Stimulated activated CD4-positive, alpha-beta T cell treated with anti-CD3 and anti-CD28 coated beads, Interleukin-1b, Interleukin-23, amount 100 ng/mL, for 1 hour (primary cell): ENCODE measurements at places on chromosomes 1 and 21.

- DNase-seq, result no peak
Observed at GRCh38 chr1:15033264-15033663, 120.3 kb upstream of the TMEM51 start.

GRCh38 chr1:179229214-179230140, at the start of gene ABL2:
ABL2 (minus strand) TSS chr1:179229677; CDS start chr1:179229397, 280 bp downstream.
- peak; percentile 41 for DNase-seq

DNA sequence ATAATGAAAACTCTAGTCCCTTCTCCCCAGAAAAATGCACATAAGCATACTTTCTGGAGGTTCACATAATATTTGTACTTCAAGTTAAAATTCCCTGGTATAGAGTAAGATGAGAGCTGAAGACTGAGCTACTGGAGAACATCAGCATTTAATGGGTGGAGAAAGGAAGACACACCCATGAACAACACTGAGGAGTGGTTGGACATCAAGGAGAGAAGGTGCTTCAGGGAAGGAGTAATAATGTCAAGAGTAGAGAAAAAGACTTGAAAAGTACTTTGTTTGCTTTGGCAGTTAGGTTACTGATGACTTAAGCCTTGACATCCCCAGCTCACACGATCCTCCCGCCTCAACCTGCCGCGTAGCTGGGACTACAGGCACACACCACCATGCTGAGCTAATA, 21.9 kb downstream of the PEA15 start:
- no peak for DNase-seq

DNA sequence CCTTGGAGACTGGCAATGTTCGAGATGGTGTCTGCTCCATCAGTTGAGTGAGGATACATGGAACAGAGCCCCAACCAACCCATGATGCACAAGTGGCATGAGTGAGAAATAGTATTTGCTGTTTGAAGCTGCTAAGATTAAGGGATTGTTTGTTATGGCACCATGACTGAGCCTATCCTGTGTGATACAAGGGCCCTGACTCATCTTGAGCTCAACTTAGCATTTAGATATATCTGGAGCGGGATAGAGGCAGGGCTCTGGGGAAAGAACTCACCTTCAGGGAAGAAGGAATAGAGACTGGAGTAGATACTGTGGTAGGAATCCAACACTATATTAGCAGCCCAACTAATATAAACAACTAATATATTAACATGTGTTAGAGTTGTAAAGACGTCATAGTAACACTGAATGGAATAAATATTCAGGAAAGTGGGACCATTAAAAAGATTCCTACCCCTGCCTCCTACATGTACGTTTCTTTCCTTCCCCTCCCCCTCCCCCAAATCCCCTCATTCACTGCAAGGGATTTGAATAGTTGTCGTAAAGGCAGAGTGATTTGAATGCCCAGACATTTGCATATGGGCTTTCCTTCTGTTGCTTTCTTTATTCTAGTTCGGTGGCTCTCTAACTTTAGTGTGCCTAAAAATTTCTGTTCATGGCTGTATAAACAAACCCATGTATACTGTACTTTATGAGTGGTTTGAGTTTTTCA, 106.6 kb upstream of the POU3F1 start:
- no peak for DNase-seq

- no peak for DNase-seq
Observed at GRCh38 chr1:214840356-214840755, 237.4 kb downstream of the CENPF start.

GRCh38 chr1:209364716-209365115, 218.8 kb upstream of the CAMK1G start:
- DNase-seq, result no peak

DNA sequence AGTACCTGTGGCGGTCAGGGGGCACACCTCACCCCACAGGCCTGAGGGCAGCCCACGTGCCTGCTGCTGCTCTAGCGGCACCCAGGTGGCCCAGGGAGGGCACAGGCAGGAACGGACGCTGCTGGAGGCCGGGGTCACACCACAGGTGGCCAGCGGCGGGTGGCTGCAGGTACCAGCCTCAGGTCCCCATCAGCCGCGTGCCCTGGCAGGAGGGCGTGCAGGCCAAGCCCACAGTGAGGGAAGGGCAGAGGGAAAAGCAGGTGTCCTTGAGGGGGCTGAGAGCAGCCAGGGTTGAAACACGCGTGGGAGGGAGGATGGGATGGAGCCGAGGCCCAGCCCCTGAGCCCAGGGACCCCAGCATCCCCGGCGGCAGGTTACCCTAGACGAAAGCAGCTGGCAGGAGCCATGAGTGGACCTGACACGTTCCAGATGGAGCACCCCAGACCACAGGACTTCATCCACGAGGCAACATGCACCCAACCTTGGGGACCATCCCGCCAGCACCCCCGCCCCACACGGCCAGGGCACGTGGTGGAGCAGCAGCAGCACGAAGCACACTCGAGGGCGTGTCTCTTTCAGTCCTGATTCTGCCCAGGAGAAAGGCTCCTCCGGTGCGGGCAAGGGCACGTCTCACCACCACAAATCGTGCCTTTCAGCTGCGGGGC, 3.7 kb downstream of the SLC19A1 start:
- no peak for DNase-seq

- DNase-seq, result no peak
Observed at GRCh38 chr1:28517649-28517999, 11.8 kb downstream of the RCC1 start.

GRCh38 chr1:27132624-27133023, 22.3 kb downstream of the SLC9A1 start:
- DNase-seq, result no peak

DNA sequence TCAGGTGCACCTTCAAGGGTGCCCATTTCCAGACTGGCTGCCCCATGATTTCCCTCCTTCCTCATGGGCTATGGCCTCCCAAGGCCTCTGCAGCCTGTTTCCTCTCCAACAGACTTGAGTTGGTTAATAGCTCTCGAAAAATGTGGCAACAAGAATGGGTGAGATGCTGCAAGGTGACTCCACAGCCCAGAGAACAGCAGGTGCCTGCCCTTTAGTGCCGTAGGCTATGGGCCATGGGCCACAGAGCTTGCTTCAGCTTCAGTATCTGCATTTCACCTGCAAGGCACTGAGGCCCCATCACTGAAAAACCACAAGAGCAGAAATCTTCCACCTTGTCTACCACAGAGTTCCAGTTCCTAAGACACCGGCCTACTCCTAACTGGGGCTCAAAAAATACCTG, 122.0 kb downstream of the ETS2 start:
- DNase-seq, result no peak

- DNase-seq, result no peak
Observed at GRCh38 chr1:232398823-232399222, 231.1 kb downstream of the SIPA1L2 start.

GRCh38 chr1:59071876-59072582, 224.9 kb upstream of the FGGY start:
- no peak for DNase-seq

GRCh38 chr1:22803833-22804232, 93.2 kb downstream of the EPHB2 start:
- DNase-seq, result no peak

- no peak for DNase-seq
Observed at GRCh38 chr1:55773211-55773940, 558.2 kb upstream of the USP24 start.

DNA sequence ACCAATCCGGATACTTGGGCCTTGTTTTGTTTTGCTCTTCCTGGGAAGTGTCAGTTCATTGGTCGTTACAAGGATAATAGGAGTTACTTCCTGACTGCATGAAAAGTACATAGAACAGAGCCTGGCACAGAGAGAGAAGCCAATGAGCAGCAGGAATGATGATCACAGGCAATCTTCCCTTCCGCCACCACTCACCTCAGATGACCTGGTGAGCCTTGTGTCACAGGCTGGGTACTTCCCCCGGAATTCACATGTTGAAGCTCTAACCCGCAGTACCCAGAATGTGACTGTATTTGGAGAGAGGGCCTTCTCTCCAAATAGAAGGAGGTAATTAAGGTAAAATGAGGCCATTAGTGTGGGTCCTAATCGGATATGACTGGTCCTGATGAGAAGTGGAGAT, 18.8 kb upstream of the GPR137B start:
- no peak for DNase-seq

- no peak for DNase-seq
Observed at GRCh38 chr1:48930011-48930410, 153.3 kb upstream of the BEND5 start.

GRCh38 chr1:6272868-6273267, 12.0 kb upstream of the GPR153 start:
- no peak for DNase-seq

- no peak for DNase-seq
Observed at GRCh38 chr1:182575540-182576149, 13.4 kb downstream of the RNASEL start.

GRCh38 chr1:157198619-157199420, 60.6 kb upstream of the ETV3 start:
- no peak for DNase-seq

DNA sequence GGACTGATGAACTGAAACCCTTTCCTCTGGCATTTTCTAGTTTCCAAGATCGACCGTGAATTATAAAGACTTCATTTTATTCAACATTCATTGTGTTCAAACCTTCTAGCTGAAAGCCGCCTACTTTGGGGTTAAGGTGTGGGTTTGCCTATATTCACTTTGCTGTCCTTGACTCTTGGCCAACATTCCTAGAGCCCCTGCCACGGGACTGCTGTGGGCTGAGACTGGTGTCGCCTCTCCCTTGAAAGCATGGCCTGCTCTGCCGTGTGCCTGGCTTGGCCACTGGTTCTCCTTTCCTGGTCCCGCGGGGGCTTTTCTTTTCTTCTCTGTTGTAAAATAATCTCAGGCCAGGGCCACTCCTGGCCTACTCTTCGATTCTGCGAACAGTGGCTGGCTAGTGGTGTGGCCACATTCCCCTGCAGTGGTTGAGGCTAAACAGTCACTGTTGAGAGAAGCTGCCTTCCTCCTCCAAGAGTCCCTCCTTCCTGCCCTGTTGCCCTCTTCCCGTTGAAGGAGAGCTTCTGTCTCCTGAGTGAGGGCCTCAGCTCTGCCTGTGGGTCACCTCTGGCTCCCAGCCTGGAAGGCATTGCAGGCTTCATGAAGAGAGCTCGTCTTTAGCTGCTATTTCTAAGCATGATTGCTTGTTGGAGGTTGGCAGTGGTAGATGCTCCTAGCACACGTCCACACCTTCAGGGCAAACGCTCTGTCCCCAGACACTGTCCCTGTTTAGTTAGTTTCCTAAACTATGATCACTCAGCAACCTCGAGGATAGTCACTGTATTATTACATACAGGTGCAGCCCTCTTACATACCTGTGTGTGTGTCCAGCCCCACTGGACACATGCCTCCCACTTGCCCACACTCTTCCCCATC, 80.5 kb downstream of the GALNT2 start:
- no peak for DNase-seq

DNA sequence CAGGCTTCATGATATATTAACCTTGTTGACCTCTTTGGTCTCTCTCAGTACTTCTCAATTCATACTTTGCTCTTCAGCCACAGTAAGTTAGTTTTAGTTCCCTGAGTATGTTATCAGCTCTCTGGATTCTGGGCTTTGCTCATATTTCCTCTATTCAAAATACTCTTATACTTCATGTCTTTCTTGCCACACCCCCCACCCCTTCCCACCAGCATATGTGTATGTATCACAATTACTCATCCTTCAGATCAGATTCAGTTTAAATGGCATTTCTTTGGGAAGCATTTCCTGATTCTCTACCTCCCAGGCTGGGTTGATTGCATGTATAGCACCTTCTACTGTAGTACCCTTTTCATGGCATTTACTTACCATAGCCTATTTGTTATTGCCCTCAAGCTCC, 28.3 kb downstream of the SLC30A7 start:
- DNase-seq, result no peak

DNA sequence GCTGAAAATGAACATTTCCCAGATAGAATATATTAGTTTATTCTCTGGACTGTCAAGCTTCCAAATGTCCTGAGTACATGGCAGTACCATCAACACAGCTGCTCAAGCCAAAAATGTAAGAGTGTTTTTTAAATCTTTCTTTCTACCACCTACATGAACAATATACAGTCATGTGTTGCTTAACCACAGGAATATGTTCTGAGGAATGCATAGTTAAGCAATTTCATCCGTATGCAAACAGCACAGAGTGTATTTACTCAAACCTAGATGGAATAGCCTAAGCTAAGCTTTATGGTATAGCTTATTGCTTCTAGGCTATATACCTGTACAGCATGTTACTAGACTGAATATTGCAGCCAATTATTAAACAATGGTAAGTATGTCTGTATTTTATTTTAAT, 561.9 kb upstream of the ADGRL4 start:
- DNase-seq, result no peak

DNA sequence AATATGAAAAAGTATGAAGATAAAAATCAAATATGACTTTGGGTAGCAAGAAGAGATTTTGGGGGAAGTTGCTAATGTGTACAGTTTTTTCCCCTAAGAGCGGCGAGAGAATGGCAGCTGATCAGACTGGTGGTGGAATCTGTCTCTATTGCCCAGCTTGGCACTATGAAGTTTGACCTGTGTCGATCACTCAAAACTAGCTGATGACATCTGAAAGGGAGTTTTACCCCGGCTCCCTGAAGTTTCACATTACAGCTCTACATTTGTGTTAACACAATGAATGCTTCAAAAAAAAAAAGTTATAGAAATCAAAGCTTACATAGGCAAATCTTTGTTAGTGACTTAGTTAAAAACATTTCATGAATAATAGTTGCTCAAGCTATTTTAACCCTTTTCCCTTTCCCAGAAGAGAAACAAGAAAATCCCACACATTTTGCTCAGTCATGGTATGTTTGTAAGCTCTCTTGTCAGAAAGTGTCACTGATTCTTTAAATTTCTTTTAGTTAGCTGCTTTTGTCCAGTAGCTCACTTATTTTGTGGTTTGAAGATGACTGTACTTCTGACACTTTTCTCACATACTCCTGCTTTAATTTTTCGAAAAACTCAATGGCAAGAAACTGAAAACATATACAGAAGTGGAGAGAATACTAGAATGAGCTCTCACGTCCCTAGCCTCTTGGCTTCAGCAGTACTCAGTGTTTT, 41.3 kb downstream of the DYRK1A start:
- DNase-seq, result no peak

DNA sequence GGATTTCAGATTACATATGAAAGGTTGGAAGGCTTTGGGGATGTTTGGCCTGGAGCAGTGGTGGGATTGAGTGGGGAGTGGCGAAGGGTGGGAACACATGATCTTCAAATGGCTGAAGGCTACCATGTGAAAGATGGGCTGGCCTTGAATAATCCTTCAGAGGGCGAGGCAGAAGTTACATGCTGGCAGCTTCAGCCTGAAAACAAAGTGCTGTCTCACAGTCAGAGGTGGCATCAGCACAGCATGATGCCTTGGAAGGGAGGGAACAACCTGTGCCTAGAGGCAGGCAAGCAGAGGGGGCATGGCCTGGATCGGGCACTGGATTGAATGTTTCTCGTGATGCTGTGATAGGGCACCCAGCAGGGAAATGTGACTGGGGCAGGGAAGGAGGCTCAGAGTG, 130.8 kb downstream of the BEND5 start:
- no peak for DNase-seq
